HEK293T (cell line): ENCODE measurements at places on chromosomes 3 and 15.

DNA sequence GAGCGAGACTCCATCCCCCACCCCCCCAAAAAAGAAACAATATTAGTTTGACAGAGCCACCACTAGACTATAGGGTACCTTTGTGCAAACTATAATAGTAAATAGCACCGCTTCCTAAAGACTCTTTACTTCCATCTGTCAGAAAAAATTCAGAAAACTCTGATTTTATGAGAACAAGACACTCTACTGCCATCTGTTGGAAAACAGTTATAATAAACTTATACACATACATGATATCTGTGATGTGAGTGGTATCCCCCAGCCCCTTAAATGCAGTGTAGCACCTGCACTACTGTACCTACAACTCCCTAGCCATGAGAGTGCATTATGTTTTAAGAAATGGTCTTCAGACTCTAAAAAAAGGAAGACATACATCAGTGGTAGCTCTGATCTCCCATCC, 47.1 kb upstream of the CTDSPL start:
- peak; percentile 23 for DNase-seq

DNA sequence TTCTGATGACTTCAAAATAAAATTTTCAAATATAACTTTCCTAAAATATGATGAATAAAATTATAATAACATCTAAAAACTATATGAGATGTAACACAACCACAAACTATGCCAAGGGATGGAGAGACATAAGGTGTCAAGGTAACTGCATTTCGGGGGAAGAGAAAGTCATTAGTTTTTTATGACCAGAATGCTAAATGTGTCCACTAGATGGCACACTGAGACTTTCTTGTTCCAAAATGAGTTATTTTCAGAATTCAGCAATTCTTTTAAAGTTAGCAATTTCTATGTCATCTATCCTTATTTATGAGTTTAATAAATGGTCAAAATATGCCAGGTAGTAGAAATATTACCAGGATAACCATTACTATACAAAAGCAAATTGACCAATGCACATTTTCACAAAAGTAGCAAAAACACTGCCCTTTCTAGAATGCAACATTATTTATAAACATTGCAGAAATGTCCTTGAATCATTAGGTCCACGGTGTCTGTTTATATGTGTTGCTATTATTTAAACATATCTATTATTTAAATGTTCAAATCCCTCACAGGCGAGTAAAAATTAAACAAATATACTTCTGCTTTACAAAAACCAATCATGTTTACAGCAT, 374.2 kb downstream of the PLCL2 start:
- peak; percentile 28 for DNase-seq

GRCh38 chr15:90710436-90711027, 6.6 kb upstream of the BLM start:
- no peak for DNase-seq

DNA sequence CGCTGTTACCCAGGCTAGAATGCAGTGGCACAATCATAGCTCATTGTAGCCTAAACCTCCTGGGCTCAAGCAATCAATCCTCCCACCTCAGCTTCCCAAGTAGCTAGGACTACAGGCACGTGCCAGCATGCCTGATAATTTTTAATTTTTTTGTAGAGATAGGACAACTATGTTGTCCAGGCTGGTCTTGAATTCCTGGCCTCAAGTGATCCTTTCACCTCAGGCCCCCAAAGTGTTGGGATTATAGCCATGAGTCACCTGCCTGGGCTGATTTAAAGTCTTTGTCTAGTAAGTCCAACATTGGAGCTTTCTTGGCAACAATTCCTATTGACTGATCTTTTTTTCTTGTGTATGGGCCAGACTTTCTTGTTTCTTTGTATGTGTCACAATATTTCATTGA, 28.1 kb downstream of the SPINK8 start:
- DNase-seq = no peak

GRCh38 chr3:140686948-140687347, 9.1 kb downstream of the TRIM42 start:
- no peak for DNase-seq

- DNase-seq = no peak
Measured at GRCh38 chr15:81858586-81858985, 187.2 kb downstream of the MEX3B start.

- no peak for DNase-seq
Measured at GRCh38 chr3:184143327-184143726, 8.2 kb downstream of the EIF2B5 start.
